Nasal cavity respiratory epithelium epithelial cell of viscerocranial mucosa (primary cell): ENCODE measurements at places on chromosomes 5 and 9. TPM values are rescaled to one million over a fixed set of nuclear protein-coding genes. Genes with fewer than 3 reads are reported as not detected.

Gene ST8SIA4
- total RNA-seq: under 0.01 and 2.7 TPM in 2 replicates

Gene KIF3A
- 10.6 and 14.4 TPM in 2 replicates for total RNA-seq

Gene TAF9
- 102 and 108 TPM in 2 replicates for total RNA-seq

Gene FRMD3
- total RNA-seq: under 0.01 and 0.43 TPM in 2 replicates

Gene STOML2
- 135 and 216 TPM in 2 replicates for total RNA-seq

Gene LRRC70
- 0.68 and 1.9 TPM in 2 replicates for total RNA-seq

Gene FOXI1
- not detected in 2 replicates for total RNA-seq

Gene GABRA1
- not detected in 2 replicates for total RNA-seq

Gene SLC9A3
- 1.0 and 1.6 TPM in 2 replicates for total RNA-seq

Gene IGFBPL1
- 0.07 TPM in 1 of 2 replicates, not detected in the other for total RNA-seq

Gene SLC22A4
- 0.68 and 0.71 TPM in 2 replicates for total RNA-seq

Gene TMEM250
- 71.1 and 82.0 TPM in 2 replicates for total RNA-seq

Gene PAPPA
- 0.68 and 13.1 TPM in 2 replicates for total RNA-seq

Gene PITX1
- total RNA-seq: 84.1 and 191 TPM in 2 replicates

Gene HSD17B3
- total RNA-seq: under 0.01 and 1.5 TPM in 2 replicates

Gene LHX3
- total RNA-seq: not detected in 2 replicates

Gene ZFYVE16
- total RNA-seq: 26.0 and 32.5 TPM in 2 replicates

Gene IFNA13
- total RNA-seq: not detected in 2 replicates

Gene ZNF608
- 1.4 and 17.4 TPM in 2 replicates for total RNA-seq
